ENCODE measurements at places on chromosomes 2 and 18.

DNA sequence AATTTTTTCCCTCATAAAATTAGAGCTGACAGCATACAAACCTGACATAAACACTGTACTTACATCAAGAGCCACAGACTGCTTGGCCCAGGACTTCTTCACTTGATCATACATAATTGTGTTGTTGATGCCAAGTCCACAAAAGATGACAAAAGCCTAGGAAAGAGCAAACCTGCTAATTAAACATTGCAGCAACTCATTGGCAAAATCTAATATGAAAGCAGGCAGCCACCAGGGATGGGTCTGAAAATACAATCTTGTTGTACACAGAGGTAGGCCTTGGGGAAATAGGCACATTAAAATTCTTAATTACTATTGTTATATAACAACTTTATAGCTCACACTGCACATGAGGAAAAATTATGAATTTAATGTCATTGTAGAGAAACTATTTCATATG is 255.8 kb downstream of the PDE11A start:
- DNase-seq, result no peak

DNA sequence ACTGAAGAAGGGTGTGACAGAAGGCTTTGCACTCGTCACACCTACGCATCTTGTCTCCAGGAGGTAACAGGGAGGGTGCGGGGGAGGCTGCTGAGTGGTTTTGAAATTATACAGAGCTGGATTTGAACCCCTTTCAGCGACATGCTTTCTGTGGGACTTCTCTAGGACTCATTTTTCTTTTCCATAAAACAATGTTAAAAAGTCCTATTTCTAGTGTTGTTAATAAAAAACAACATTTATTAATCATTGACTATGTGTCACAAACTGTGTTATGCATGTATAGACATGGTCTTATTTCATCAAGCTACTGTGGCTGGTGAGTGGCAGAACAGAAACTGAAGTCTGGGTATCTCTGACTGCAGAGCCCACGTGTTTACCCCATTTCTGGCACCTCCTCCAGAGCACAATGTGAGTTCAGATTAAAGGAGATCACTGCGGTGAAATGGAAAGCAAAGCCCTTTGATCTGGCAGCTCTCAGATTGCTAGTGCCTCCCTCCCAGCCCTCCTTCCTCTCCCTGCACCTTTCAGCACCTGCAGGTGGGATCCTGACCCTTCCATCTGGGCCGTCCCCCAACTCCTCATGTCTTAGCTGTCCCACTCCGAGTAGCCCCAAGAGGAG is 315.5 kb upstream of the MYT1L start:
- peak; percentile 13 for DNase-seq

GRCh38 chr2:230018153-230018552 is 50.6 kb downstream of the SLC16A14 start:
- DNase-seq, result no peak

- DNase-seq, result no peak
Observed at GRCh38 chr18:34709750-34710441, at the start of gene DTNA. Gene DTNA (plus strand): TSS chr18:34710298. CDS start chr18:34755977, 45,679 bp downstream.

DNA sequence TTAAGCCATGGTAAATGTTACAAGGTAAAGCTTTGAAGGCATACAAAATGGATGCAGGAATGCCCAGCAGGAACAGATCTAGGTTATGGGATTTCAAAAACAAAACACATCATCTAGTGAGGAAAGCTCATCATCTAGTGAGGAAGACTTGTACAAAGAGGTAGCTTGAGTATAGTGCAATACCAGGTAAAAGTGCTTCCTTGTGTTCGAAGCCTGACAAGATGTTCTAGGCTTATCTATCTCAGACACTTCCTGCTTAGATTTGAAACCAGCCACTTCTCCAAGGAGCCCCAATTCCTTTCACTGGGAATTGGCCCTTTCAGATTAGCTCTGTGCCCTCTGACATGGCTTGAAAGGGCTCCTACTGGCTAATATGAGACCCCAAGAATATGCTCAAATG is 45.6 kb downstream of the RNU4ATAC start:
- DNase-seq, result no peak

GRCh38 chr2:237097326-237097910 is 11.7 kb downstream of the COPS8 start:
- no peak for DNase-seq

DNA sequence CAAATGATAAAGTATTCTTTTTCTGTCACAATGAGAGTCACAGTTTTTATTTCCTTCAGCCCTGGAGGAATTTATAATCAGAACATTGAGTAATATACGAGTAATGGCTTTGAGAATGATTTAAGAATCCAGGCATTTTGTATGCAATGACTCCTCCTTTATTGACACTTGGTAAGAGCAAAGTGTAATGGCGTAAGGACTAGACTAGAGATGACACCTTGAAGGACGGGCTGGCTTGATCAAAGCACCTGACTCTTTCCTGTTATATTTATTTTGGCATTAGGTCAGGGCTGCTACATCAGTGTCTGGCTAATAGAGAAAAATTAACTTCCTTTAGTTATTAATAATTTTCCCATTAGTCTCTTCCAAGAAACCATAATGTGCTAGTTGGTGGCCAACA is 482.4 kb upstream of the GCFC2 start:
- DNase-seq, result no peak

- DNase-seq, result no peak
Observed at GRCh38 chr2:107719836-107720235, 106.9 kb upstream of the RGPD4 start.

DNA sequence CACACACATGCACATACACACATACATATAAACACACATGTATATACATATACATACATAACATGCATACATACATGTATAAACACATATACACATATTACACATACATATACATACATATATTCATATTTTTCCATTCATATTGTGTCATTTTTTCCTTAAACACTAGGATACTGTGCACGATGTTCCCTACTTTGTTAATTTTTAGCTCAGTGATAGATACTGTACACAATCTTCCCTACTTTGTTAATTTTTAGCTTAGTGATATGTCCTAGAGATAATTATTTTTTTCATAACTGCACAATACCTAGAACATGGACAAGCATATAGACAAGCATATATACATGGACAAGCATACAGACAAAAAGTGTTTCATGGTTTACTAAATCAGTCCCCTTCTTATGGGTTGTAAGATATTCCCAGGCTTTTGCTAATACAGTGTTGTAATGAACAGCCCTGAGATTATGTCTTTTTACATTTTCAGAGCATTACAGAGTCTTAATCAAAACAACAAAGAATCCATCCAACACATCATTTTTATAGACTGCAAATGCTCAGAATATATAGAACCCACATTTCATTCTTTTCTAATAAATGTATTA is 75.6 kb downstream of the PID1 start:
- no peak for DNase-seq

GRCh38 chr2:58609326-58609725 is 368.2 kb upstream of the FANCL start:
- DNase-seq, result no peak

DNA sequence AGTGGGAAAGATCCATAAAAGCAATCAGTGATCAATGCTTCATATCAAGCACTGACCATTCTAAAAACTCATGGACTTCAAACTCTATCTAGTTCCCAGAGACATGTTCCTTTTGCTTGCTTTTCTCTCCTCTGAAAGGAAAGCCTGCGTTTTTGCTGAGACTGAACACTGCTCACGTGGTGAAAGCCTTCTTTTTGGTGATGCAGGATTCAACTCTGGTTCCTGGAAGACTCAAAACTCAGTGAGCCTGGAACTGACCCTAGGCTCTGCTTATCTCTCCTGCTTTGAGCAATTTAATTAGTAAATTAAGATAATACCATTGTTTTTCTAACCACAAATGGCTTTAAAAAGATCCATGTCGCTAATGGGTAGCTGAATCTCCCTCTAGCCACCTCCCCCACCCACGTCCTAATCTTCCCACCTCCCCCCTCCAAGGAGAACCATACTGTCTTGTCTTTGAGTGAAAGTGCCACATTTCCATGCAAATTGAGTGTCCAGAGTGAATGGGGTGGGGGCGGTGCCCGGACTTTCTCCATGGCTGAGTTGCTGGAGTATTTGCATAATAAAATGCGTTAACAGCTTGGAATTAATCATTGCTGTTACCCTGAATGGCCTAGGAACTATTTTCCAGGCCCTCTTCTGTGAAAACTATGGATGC is 130.5 kb downstream of the BCL11A start:
- DNase-seq, result no peak

- no peak for DNase-seq
Observed at GRCh38 chr2:109261906-109262631, 133.1 kb downstream of the SH3RF3 start.

DNA sequence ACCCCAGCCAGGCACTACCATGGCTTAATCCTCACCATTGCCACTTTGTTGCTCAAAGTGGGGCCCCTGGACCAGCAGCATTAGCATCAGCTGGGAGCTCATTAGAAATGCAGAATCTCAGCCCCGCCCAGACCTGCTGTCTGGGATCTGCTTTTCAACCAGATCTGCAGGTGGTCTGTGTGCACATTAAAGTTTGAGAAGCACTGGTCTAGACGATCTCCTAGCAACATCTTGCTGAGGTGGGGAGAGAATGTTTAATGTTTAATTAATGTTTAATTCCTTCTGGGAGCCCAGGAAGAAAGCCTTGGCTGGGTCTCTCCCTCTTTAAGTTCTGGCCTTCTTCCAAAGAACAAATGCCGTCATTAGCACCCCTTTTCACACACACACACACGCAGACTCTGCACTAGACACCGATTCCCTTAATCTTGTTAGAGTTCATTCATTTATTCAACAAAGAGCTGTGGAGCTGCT is 53.7 kb downstream of the EDAR start:
- DNase-seq, result no peak

GRCh38 chr2:187478719-187479118 is 30.7 kb upstream of the CALCRL start:
- no peak for DNase-seq

- no peak for DNase-seq
Observed at GRCh38 chr2:137969418-137969765, 5.1 kb downstream of the HNMT start.

Measured in stimulated activated CD8-positive, alpha-beta memory T cell treated with anti-CD3 and anti-CD28 coated beads, Interleukin-15, amount 100 ng/mL, for 4 hours (primary cell).